T47D (cell line): ENCODE measurements at places on chromosomes 5 and 9.

- peak; percentile 5 for DNase-seq
These were observed 145.8 kb upstream of the MEF2C start for GRCh38 chr5:89028595-89029285.

DNA sequence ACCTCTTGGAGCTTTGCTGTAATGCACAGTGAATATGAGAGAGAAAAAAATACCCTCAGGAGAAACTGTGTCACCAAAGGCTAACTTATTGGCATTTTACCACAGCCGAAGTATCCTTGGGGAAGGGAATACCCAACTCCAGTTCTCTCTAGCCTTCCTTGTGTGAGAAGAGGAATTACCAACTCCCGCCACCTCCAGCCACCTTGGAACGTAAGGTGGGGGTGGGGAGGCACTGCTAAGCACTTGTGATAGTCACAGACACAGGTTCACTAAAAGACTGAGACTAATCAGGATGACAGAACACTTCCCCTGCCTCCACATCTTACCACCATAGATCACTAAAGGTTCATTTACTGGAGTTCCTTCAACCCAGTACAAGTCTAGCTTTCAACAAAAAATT is 102.0 kb upstream of the ADAMTS19 start:
- DNase-seq = no peak

DNA sequence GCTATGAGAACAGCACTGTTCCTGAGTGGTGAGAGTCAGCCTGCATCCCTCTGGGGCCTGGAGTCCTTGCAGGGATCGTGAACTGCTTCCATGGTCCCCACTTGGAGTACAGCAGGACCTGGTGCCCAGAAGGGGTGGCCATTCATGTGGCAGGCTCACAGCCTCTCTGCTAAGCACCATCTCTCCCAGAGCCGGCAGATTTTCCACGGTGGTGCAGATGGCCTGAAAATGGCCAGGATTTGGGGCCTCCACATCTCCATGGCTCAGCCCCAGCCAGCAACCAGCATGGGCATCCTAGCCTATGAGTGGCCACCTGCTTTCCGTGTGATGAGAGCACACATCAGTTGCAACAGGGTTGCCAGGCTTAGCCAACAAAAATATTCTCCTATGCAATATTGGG is 33.9 kb upstream of the SEMA4D start:
- no peak for DNase-seq

GRCh38 chr9:127838375-127839078 is 15.9 kb downstream of the ENG start:
- DNase-seq = no peak

- DNase-seq = no peak
These were observed 4.3 kb upstream of the IL13 start for GRCh38 chr5:132653716-132654115.

- DNase-seq = no peak
These were observed 1408.3 kb downstream of the EFNA5 start for GRCh38 chr5:106262395-106262794.

GRCh38 chr5:94463739-94464138 is 154.7 kb downstream of the KIAA0825 start:
- no peak for DNase-seq

- DNase-seq = no peak
These were observed 75.3 kb upstream of the SV2C start for GRCh38 chr5:76007904-76008303.

- DNase-seq = no peak
These were observed 324.7 kb downstream of the FAM170A start for GRCh38 chr5:119954106-119954505.

- DNase-seq = no peak
These were observed 44.3 kb upstream of the BARHL1 start for GRCh38 chr9:132538071-132538470.

GRCh38 chr5:144183254-144183889 is 12.7 kb downstream of the KCTD16 start:
- DNase-seq = peak; percentile 52

DNA sequence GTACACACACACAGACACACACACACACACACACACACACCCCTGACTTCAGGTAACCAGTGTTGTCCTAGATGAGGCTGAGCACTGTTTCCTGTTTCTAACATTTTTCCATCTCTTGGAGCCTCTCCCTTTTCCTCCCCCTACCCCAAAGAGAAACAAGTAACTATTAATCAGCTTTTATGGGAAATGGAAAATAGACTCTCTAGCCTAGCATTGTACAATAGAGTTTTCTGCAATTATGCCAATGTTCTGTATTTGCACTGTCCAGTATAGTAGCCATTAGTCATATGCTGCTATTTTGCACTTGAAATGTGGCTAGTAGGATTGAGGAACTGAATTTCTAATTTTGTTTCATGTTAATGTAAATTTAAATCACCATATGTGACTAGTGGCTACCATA is 33.1 kb downstream of the RAB3C start:
- no peak for DNase-seq

GRCh38 chr5:134226441-134227192 is 744 bp upstream of the PPP2CA start:
- DNase-seq = peak; percentile 58

GRCh38 chr5:45642370-45642769 is 53.8 kb downstream of the HCN1 start:
- DNase-seq = no peak

GRCh38 chr9:113516840-113517577 is 53.5 kb downstream of the RGS3 start:
- DNase-seq = no peak

DNA sequence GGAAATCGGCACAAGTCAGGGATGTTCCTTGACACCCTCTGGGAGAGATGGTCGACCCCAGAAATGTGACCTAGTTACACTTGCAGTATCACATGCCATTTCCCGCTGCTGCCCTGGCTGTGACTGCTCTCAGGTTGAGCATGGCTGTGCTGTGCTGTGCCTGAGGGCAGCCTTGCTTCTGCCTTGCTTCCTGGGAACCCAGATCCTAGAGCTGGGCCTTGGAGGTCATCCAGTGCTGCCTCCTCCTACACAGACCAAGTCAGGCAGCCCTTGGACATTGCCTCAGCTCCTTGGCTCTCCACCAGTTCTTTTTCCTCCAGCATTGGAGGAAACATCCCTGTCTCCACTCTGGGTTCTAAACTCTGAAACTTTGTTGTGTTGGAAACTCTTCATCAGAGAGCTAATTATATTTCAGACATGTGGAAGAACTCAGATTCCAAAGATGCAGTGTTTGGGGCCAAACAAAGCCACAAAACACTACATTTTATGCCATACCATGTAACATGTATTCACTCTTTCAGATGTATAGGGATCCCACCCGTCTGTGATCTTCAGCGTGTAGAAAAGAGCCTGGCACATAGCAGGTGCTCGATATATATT is 6.1 kb downstream of the MAMDC2 start:
- DNase-seq = no peak

GRCh38 chr9:136239135-136239982 is 6.3 kb downstream of the QSOX2 start:
- DNase-seq = no peak
